Suppressor macrophage (primary cell): ENCODE measurements at places on chromosomes 11 and 22.

- DNase-seq: no peak
Measured at GRCh38 chr11:76664578-76665061, 5.9 kb downstream of the LRRC32 start.

- DNase-seq: no peak
Measured at GRCh38 chr11:48031602-48032001, 51.2 kb downstream of the PTPRJ start.

DNA sequence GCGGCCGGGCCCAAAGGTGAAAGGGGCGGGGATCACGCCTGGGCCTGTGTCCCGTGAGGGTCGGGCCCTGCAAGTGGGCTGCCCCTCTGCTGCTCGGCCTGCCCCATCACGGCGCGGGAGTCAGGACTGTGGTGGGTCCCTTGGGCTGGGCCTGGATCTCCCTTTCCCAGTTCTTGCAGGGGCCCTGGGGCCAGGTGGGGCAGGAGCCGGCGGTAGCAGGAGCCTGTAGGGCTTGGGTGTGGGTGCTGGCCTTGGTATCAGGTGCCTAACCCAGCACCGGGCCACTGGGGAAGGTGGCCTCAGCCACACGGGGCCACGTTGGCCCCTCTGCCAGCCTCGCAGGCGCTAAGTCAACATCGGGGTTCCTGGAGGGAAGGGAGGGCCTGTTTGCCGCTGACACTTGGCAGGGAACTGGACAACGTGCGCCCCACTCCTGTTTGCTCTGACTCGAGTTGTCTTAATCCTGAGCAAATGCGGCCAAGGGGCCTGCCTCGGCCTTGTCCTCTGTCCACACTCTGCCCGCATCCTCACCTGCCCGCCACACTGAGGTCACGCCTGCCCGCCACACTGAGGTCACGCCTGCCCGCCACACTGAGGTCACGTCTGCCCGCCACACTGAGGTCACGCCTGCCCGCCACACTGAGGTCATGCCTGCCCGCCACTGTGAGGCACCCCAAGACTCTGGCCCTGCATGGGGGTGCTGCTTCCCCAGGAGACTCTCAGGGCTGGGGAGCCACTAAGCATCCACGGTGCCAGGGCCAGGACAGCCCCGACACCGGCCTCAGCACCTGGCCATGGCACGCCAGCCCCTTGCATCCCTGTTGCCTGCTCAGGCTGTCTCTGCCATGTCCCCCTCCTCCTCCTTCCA, 14.2 kb upstream of the MUC5B start:
- no peak for DNase-seq

DNA sequence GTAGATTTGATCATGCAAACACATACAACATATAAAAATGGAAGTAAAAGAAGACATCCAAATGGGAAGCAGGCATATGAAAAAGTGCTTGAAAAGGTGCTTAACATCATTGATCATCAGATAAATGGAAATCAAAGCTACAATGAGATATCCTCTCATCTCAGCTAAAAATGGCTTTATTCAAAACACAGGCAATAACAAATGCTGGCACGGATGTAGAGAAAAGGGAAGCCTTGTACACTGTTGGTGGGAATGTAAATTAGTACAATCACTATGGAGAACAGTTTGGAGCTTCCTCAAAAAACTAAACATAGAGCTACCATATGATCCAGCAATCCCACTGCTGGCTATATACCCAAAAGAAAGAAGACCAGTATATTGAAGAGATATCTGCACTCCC, 549 bp upstream of the TCN1 start:
- DNase-seq: peak; percentile 59

- no peak for DNase-seq
Measured at GRCh38 chr22:18024956-18025720, 777 bp upstream of the MICAL3 start.

DNA sequence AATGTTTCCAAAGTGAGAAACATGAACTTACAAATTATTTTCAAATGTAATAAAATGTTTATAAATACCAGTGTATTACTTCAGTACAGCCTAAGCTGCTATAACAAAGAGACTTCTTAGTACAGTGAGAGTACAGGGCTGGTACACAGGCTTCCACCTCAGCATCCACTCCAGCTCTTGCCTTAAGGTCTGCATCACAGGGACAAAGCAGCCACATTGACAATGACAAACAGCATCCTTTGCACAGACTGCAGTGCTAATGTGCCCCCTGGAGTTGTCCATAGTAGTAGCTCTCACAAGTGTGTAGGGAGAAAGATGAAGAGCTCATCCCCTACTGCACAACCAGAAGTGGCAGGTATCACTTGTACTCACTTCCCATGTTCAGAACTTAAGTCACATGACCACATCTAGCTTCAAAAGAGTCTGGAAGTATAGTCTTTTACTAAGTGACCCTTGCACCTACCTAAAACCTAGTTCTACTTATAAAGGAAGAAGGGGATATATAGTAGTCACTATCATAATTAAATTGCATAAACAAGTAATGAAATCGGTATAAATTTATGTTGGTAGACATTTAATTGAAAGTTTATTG, 10.7 kb upstream of the LIPT2 start:
- no peak for DNase-seq

- DNase-seq: no peak
Measured at GRCh38 chr11:65530157-65530496, 5.2 kb downstream of the SCYL1 start.

GRCh38 chr22:46054091-46055073, 77.4 kb upstream of the WNT7B start:
- peak; percentile 88 for DNase-seq

GRCh38 chr11:29914203-29914930, 102.5 kb downstream of the KCNA4 start:
- no peak for DNase-seq

- DNase-seq: no peak
Measured at GRCh38 chr22:39995393-39996252, 869 bp downstream of the FAM83F start.

DNA sequence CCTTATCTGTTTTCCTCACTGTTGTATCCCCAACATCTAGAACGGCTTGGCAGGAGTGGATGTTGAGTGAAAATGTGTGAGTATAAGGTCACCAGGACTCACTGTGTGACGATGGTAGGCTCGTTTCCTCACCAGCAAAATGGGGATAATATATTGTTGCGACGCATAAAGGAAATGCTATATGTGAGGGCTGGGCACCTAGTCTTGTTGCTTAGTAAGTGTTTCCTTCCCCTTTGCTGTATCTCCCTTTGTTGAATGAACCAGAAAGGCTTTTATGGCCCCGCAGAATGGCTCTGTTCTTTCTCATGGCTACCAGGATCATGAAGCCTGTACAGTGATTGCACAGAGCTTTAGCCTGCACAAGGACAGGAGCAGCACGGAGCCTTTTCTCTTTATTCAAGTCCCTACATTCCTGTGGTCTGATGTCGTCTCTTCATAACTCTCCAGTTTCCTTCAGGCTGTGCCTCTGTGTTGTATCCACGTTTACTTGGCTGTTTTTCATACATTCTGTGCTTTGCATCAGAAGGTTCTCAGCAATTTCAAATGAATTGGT, 5.4 kb downstream of the TNRC6B start:
- peak; percentile 71 for DNase-seq

DNA sequence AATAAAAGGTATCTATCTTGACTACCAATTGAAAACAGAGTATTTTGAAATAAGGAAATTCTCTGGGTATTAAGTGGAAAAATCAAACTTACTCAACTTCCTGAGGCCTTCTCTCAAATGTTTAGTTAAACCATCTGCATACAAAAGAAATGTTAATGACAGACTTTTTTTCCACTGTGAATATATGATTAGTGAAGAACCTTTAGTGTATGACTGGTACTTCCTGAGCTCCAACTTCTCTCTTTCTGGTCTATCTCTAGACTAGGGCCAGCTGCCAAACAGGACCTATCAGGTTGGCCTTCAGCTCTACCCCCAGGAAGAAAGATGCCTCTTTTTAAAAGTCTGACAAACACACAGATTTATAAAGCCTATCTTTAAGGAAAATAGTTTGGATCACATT, 68.8 kb upstream of the SCUBE2 start:
- DNase-seq: peak; percentile 51

DNA sequence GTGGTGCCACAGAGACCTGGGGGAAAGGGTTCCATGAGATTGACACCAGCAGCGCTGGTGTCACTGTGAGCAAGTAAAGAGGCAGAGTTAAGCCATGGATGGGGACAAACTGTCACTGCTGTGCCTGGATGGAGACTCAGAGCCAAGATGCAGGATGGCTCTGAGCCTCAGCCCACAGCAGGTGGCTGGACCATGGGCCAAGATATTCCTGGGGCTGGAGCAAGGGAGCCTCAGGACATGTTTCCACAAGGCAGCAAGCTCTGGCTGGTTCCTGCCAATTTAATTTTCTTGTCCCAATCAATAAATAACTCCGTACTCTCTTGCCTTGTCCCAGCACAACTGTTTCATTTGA, 23.0 kb downstream of the MYO18B start:
- no peak for DNase-seq

DNA sequence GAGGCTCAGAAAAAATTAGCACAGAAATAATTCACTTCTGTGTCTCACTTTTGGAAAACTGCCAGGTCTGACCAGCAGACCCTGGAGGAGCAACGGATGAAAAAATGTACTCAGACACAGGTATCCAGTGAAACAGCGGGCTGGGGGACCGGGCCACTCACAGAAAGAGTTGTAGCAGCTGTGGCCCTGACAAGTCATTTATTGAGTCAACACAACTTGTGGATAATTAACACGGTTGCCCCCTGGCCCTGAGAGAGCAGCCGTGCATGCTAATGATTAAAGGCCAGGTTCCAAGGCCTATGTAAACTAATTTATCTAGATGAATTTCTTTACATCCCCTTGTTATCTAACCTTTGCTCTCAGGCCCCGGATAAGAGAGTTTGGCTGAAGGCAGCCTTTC, 131.3 kb downstream of the AASDHPPT start:
- DNase-seq: no peak

- no peak for DNase-seq
Measured at GRCh38 chr11:65796726-65797601, 10.1 kb downstream of the OVOL1 start.

- DNase-seq: no peak
Measured at GRCh38 chr22:40070701-40071100, 75.9 kb downstream of the FAM83F start.

GRCh38 chr11:64233913-64234586, at the start of gene VEGFB:
Gene VEGFB (plus strand): TSS chr11:64234584. CDS start chr11:64234834, 250 bp downstream.
- peak; percentile 86 for DNase-seq

- DNase-seq: no peak
Measured at GRCh38 chr11:67437082-67437808, at the start of gene PTPRCAP. Gene PTPRCAP (minus strand): TSS chr11:67437682. CDS start chr11:67437619, 63 bp downstream.

DNA sequence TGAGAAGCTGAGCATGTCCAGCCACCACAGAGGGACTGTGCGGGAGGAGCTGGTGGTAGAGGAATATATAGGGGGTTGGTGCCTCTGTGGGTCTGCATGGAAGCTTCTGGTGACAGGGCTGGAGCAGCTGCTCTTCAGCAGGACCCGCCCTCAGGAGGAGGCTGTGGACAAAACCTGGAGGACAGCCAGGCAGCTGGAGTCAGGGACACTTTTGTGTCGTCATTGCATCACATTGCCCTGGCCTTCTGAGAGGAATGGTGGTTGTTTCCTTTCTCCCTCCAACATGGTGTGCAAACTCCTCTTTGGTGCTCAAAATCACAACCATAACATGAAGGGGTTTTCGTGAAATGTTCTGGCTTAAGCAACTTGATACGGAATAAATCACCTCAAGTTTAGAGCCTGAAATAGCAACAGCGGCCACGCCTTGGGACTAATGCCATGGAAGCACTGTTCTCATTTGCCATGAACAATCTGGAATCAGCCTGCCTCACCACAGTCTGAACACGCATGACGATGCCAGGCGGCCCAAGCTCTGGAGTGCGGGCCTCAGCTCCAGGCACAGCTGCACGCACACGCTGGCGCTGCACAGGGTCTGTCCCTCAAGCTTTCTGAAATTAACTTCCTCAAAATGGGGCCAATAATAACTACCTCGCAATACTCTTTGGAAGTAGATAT, 17.1 kb upstream of the CSRP3 start:
- no peak for DNase-seq

DNA sequence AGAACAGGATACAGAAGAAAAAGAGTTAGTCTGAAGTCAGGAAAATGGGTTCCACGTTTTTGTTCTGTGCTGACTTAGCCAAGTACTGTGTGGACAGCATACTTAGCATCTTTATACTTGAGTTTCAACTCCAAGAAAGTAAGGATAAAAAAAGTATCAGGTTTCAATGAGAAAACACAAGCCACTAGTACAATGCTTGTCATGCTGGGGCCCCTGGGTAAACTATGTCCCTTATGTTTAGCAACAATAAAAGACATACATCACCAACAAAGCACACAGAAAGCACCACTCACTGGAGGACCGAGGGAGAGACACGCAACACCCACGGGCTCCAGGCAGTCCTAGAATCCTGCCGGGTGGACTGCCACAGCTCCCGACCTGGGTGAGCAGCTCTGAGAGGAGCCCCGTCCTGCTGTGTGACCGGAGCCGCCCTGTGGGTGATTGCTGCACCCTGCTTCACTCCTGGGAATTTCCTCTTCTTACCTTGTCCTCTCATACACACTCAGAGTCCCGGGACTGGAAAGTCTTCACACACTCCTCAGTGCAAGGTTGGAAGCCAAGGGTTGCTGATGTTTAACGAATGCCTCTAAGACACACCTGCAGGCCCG, 890.5 kb downstream of the BRD1 start:
- no peak for DNase-seq

DNA sequence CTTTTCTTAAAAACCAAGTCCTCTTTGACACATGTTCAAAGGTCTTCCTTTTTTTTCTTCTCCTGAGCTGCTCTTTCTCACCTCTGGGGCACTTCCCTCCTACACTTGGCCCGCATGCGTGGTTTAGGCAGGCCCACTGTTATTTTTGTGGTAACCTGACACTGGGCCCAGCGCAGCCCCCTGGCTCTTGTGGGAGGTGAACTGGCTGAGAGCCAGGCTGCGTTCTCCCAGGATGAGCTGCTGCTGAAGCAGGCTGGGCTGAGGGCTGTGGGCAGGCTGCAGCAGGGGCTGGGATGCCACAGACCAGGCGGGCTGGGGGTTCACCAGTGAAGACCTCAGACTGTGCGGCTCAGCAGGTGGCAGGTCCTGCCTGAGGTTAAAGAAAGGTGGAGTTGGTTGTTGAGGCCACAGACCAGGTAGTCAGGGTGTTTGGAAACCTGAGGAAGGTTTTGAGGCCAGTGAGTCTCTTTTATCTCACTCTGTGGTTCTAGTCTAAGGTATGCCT, 72.4 kb downstream of the TEAD1 start:
- no peak for DNase-seq
